ENCODE measurements at places on chromosomes 6 and 20.

GRCh38 chr6:158631678-158632537 is 12.6 kb downstream of the DYNLT1 start:
- DNase-seq, result no peak

GRCh38 chr6:133804265-133804664 is 84.6 kb upstream of the TCF21 start:
- no peak for DNase-seq

- no peak for DNase-seq
These were observed 2.0 kb downstream of the TSBP1 start for GRCh38 chr6:32369660-32370059.

GRCh38 chr6:52364480-52365166 is 2.7 kb downstream of the PAQR8 start:
- DNase-seq, result no peak

- no peak for DNase-seq
These were observed 584 bp downstream of the KIF13A start for GRCh38 chr6:17986656-17987446.

DNA sequence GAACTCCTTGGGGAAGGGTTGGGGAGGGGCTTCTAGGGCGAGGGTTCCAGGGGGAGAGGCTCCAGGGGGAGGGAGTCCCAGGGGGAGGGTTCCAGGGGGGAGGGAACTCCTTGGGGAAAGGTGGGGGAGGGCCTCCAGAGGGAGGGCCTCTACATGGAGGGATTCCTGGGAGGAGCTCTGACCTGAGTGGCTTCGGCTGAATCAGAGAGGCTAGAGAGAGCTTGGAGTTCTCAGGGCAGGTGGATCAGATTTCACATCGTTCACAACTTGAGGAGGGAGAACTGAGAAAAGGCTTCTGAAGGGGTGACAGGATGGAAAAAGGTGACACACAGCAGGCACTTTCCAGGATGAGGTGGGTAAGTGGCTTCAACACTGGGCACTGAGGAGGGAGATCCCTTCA is 49.1 kb downstream of the DAAM2 start:
- no peak for DNase-seq

- DNase-seq, result no peak
These were observed 31.4 kb downstream of the IGF2R start for GRCh38 chr6:160000280-160000704.

DNA sequence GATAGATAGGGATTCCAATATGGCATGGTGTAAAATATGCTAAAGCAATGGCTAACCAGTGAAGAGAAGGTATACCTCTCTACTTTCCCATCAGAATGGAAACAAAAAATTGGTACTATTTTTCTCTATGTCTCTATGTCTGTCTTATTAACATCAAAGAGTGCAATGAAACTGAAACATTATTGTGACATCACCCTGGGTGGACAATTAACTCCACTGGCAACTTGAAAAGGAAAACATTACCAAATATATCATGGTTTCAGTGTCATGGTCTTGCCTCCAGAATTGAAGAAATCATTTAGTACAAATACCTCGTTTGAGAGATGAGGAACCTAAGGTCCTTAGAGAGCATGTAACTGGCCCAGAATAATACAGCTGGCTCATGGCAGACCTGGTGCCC is 1132.5 kb upstream of the MAP3K7 start:
- no peak for DNase-seq

DNA sequence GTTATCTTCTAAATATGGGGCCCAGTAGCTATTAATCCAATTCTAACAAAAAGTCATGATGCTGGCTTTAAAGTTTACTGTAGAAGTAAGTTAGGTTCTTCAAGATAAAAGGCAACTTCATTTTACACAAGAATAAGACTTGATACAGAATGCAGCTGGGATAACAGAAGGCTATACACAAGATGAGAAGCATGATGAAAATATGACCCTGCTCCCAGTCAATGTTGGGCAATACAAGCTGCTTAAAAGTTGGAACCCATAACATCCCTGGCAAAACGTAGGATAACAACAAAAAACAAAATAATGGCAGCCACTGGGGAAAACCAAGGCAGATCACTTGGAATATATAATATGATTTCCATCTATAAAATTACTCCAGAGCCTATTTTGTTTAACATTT is 87.6 kb upstream of the RSPO3 start:
- DNase-seq, result no peak
